ENCODE measurements at places on chromosomes 11 and 22.
A peak's percentile ranks its signal among the peaks of the same experiment; 100 is the strongest.

DNA sequence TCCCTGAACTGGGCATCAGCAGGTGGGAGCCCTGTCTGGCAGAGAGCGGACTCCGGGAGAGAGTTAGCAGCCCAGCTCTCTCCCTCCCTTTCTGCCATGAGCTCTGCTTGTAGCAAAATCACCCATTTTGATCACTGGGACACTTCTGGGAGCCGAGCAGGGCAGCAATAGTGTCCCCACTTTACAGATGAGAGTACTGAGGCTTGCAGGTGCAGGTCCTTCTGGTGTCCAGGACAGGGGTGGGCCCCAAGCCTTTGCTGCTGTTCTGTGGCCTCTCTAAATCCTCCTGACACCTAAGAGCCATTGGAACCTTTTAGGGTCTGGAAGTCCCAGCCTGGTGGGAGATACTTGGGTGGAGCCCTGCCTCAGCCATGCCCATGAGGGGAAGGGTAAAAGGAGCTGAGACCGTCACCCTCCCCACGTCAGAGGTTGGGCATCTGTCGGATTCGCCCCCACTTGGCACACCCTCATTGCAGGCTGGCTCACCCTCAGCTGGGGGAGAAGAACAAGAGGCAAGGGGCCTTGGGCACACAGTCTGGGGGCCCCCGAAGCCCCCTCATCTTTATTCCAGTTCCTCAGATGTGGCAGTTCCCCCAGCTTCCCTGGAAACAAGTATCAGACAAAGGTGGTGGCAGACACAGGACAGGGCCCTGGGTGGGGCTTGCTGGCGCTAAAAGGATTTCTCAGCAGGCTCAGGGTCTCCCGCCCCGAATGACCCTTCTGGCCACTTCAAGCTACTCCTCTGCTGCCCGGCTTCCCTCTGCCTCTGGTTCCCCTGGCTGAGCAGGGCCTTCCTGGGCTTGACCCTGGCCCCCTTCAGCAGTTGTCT, 4.5 kb downstream of the RIN1 start:
- no peak for DNase-seq

DNA sequence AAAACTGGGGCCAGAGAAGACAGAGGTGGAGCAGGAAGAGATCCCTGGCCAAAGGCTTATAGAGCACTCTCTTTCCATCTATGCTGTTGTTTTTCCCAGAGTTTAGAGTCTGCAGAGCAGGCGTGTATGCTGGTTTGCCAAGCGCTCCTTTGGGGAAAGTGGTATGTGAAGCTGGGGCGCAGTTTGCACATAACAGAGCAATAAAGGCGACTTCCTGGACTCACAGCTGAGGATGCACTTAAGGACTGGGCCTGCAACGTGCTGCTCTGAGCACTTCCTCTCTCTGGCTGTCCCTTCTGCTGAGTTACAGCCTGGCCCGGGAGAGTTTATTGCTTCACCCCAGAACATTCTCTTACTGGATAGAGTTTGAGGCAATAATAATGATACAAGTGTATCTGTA, 41.7 kb downstream of the THAP12 start:
- peak; percentile 13 for DNase-seq

DNA sequence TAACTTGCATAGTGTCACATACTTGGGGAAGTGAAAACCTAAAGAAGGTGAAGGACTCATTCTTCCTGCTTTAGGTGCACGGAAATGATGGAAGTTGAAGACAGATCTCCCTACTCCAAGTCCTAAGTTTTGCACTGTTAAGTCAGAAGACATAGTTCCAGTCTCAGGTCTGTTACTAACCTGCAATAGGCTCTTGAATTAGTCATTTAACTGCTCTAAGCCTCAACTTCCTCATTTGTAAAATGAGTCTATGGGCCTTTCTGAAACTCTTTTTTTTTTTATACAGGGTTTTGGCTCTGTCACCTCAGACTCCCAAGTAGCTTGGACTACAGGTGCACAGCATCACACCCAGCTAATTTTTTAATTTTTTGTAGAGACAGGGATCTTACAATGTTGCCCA, 30.8 kb upstream of the POU2AF1 start:
- no peak for DNase-seq

DNA sequence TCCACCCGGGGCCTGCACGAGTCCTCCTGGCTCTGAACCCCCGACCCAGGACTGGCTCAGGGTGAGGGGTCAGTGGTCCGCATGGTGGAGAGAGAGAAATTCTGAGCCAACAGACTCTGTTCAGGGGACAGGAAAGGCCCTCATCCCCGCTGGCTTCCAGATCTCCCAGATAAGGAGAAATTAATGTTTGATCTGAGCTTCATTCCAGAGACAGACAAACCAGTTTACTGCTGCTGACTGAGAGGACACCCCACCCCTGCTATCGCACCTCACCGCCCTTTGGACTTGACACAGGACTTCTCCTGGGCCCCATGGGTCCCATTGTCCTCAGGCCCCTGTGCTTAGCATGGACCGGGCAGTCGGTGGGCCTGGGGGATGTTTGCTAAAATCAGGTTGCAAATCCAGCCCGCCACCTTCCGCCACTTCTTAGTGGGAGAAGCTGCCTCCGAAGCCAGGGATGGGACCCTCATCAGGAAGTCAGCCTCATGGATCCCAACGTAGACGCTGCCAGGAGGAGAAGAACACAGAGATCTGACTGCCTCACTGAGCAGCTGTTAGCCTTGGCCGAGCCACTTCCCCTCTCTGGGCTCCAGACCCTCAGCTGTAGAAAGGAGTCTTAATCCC, 11.2 kb upstream of the UPK3A start:
- no peak for DNase-seq

DNA sequence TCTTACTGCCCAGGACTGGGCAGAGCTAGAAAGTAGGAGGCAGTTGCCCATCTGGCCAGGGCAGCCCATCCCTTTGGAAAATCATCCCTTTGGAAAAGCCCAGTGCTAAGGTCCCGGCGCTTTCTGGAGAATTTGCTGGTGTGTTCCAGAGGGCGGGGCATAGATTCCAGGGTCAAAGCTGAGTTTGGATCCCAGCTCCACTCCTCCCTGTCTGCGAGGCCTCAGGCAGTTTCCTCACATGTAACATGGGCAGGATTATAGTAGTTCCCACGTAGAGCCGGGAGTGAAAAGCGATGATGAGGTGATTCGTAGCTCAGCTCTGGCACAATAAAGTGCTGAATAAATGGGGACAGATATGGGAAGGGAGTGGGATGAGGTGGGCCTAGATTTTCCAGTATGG, 31.4 kb upstream of the LRRC10B start:
- no peak for DNase-seq

DNA sequence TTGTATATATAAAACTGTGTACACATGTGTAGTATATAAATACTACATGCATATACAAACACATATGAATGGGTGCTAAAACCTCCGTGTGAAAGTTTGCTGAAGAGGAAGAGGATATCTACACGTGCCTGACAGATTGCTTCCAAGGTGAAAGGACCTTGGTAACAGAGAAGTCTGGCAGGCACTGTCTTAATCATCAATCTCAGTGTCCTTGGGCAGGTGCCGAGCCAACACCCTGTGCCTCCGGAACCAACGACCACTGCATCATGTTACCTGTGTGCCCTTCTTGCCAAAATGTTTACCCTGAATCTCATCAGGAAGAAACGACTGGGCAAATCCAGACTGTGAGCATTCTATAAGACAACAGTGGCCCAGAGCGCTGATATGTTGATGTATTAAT, 15.0 kb downstream of the NAP1L4 start:
- DNase-seq = no peak

GRCh38 chr11:12029738-12030363, 21.4 kb upstream of the DKK3 start:
- no peak for DNase-seq

- DNase-seq = no peak
Observed at GRCh38 chr22:22026157-22026831, 43.7 kb upstream of the TOP3B start.

GRCh38 chr11:96088914-96089313, 165.0 kb upstream of the MTMR2 start:
- no peak for DNase-seq

DNA sequence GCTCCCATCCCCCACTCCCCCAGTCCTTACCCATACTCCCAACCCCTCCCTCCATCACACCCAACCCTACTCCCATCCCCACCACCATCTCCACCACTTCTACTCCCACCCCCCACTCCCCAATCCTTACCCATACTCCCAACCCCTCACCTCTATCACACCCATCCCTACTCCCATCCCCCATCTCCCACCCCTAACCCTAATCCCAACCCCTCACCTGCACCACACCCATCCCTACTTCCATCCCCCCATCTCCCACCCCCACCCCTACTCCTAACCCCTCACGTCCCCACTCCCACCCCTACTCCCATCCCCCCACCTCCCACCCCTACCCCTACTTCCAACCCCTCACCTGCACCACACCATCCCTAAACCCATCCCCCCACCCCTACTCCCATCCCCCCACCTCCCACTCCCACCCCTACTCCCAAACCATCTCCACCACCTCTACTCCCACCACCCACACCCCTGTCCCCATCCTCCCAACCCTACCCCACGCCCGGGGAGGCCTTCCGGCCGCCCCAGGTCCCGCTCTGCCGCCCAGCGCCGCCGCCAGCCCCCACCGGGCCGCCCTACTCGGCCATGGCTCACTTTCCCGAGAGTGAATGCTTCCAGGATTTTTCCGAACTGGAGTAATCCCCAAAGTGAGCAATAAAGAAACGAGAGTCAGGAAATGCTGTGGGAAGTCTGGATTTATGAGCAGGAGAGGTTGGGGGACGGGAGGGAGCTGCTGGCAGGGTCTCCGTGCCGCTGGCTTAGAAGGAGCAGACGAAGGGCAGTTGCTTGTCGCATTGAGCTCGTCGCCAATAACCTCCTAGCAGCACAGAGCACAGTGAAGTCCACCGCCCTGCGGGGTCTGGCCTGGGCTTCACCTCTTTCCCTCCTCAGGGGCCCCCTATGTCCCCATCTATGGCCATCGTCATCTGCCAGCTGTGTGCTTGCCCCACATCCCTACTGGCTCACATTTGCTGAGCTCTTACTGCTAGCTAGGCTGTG, 4.6 kb downstream of the PRG3 start:
- no peak for DNase-seq

DNA sequence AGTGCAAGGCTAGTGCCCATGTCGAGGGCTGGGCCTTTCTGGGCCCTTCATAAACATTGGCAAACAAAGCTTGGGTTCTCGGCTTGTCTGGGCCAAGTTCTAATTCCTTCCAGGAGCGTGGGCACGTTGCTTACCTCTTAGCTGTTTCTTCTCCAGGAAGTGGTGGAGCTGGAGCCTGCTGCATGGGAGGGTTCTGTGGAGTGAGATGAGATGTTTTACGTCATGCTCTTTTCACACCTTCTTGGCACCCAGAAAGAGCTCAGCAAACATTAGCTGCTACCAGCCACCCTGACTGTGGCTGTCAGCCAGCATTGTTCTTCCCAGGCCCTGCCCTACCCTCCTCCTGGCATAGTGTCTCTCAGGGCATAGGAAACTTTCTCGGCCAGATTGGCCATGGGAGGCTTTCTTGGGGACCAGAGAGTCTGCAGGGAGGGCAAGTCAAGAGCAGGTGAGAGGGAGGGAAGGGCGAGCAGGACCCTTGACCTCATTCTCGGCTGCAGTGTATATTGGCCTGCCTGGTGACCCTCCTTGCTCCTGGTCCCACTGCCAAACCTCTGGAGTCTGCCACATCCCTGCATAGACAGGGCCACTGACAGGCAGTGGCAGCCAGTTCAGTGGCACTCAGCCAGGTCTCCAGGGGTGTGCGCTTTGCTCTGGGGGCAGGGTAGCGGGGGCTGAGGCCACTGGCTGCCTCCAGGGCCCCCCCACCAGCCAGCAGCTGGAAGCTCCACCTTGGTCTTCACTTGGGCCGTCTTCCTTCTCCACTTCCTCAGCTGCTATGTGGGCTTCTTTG, 98.8 kb downstream of the BCR start:
- peak; percentile 11 for DNase-seq

DNA sequence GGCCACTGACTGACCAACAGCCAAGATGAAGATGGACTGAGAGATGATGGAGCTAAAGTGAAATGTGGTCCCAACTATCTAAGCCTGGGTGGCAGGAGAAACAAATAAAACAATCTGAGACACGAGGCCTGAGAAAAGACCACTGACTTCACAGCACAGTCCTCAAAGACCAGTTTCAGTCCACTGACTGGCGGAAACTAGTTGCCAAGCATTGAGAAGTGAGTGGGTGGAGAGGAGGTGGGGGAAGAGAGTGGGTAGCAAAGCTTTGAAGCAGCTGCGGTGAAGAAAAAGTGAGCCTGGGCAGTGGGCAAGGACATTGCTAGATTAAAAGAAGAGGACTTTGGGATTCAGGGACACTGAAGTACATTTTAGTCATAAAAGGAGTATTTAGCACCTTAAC, 1.9 kb downstream of the MS4A1 start:
- no peak for DNase-seq

GRCh38 chr22:25420925-25421904, 143.3 kb upstream of the GRK3 start:
- DNase-seq = no peak

DNA sequence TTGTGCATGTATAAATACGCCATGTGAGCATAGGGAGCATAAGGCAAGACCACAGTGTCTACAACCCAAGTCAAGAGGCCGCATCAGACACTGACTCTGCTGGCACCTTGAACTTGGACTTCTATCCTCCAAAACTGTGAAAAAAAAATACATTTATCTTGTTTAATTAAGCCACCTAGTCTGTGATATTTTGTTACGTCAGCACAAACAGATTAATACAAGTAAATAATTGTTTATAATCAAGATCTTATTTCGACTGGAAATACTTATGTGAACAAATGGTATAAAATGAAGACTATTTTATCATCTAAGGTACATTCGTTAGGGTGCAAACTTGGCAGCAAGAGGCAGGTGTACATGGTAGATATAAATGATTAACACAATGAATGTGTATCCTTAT, 599.3 kb upstream of the LRRC4C start:
- DNase-seq = no peak

- DNase-seq = no peak
Observed at GRCh38 chr11:62423012-62423411, 4.2 kb downstream of the SCGB1A1 start.

DNA sequence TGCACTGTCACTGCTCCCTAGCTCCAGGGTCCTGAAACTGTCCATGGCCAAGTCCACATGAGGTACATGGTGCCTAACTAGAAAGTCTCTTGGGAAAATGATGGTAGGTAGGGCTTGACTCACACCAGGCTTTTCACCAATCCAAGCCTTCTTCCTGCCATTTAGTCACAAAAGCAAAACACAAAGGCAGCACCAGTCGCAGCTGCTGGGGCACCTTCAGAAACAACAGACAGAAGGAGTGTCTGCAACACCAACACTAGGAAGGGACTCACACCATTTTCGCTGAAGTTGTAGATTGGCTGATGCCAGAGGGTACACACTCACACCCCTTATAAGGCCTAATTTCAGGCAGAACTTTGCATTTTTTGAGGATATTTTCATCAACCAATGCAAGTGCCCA, 55.7 kb downstream of the SYTL2 start:
- peak; percentile 12 for DNase-seq

DNA sequence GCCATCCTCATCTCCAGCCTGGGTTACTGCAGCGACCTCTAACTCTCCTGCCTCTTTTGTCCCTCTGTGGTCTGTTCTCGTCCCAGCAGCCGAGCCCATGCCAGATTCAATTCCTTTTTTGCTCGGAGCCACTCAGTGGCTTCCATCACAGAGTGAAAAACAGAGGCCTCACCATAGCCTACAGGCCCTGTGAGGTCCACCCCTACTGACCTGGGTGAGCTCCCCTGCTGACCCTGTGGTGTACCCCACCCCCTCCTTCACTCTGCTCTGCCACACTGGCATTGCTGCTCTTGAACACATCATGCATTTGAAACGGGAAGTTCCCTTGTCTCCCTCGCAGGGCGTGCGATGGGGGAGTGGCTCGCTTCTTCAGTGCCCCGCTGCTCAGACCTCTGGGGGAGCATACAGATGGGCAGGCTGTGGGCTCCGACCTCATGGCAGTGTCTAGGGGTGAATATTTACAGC, 2.1 kb downstream of the AIP start:
- peak; percentile 70 for DNase-seq
